Activated naive CD4-positive, alpha-beta T cell (primary cell): ENCODE measurements at places on chromosomes 7 and 10.

DNA sequence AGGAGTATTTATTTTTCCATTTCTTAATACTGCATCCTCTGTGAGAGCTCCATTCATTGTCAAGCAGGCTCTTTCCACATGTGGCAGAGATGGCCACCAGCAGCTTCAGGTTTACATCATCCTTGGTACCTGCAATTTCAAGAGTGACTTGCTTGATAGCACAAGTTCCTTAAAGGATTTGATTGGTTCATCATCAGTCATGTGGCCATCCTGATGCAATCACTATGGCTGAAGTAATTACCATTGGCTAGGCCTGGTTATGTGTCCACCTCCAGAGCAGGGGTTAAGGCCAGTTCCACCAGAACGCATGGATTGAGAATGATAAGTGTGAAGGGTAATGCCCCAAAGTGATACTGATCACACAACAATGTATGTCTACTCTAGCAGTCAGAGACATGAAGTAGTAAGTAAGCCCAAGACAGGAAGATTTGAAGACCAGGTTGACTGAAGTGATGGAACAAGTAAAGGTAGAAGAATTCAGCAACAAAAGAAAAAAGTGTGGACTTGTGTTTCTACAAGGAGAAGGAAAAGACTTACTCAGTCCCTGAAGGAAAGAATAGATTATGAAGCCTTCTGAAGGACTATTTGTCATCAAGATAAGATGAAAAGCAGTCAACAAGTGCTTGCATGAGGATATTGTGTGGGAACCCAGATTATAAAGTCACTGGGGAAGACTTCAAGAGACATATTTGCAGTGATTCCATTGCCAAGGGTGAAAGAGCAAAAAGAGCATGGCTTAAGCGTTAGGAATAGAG is 26.4 kb upstream of the PRKAR2B start:
- no peak for DNase-seq

GRCh38 chr7:85021101-85021704 is 165.7 kb downstream of the SEMA3D start:
- no peak for DNase-seq

DNA sequence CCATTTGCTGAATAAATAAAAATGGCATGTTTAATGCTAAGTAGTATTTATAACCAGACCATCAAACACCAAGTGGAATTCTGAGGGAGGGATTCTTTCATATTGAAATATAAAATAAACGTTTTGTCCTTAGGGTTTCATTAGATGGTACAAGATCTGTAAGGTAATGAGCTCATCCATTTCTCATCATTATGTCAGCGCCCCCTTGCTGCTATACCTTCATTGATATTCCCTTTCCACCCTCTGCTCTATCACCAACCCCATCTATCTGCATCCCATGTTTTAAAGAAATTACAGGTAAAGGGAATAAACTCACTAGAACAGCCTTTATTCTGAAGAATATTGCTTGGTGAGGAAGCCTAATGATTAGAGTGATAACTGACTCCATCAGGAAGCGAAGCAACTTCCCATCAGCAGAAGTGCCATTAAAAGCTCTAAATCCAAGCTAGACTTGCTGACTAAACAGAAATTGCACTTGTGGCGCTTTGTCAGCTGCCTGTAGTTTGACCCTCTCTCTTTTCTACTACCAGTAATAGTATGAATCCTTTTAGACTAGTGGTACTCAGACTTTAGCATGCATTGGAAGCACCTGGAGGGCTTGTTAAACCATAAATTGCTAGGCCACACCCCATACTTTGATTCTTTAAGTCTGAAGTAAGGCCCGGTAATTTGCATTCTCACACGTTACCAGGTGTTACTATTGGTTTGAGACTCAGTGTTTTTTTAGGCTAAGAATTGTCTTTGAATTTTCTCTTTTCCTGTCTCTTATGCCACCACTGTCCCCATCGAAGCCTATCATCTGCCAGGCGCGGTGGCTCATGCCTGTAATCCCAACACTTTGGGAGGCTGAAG is 27.5 kb downstream of the ADD3 start:
- DNase-seq: no peak

- DNase-seq: no peak
Observed at GRCh38 chr10:63210611-63211196, 77.6 kb downstream of the NRBF2 start.

DNA sequence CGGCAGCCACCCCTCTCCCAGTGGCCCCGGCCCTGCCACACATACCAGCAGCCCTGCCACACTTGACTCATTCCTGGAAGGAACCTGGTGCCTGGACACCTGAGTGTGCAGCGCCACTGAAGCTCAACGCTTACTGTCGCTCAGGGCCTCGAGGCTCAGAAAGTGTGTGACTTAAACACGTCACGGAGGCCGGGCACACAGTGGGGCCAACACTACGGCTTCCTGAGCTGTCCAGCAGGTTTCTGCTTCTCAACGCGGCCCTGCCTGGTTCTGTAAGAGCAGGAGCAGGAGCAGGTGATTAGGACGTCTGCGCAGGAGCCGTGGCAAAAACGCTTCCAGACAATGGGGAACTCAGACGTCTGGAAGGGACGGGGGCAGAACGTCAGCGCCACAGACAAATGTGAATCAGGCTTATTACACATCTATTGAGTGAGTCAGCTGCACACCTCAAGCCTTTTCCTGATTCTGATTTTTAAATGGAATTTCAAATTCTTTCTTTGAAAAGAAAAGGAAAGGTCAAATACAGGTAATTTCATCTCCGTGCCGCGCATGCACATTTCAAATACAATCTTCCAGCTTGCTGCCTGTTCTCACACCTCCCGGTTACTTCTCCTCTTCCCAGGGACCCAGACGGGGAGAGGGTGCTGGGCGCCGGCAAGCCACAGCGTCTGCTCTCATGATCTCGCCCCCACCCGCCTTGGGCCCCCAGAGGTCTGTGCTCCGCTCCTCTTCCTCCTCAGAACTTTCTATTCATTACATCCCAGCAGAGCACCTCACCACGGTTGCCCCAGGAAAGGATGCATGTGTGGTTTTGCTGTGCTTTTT is 66.6 kb downstream of the ADARB2 start:
- DNase-seq: no peak

DNA sequence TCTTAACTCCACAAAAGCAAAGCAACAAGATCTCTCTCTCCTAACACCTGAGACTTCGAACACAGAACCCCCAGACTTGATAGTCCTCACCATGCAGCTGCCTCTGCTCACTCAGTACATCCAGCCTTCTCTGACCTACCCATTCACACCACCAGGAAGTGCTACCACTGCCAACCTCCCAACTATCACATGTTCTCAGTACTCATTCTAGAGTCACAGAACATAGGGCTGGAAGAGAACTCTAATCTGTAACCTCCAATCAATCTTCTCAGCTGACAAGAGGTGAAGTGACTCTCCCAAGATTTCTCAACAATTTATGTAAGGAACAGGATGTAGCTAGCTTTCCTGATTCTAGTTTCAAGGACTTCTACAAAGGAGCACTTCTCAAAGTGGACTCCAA is 3.8 kb downstream of the NUDCD3 start:
- DNase-seq: no peak

GRCh38 chr10:72303424-72304128 is 29.9 kb downstream of the DDIT4 start:
- DNase-seq: no peak

GRCh38 chr7:34158368-34159153 is 253.2 kb downstream of the BMPER start:
- no peak for DNase-seq

- no peak for DNase-seq
Observed at GRCh38 chr7:13041368-13041988, 354.0 kb downstream of the ARL4A start.

DNA sequence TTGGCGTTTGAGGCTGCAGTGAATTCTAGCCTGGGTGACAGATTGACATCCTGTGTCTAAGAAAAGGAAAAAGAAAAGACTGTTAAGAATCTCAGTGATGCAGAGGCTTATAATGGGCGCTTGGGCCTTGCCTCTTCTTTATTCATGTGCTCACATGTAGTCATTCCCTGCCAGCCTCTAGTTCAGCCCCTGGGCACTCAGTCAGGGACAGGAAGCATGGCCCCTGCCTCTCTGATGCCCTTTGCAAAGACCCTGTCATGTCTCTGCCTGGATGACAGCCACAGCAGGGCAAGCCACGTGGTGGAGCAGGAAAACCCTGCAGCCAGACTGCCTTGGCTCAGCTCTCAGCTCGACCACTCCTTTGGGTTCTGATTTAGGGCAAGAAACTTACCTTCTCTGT is 368.9 kb downstream of the RPS24 start:
- no peak for DNase-seq

- no peak for DNase-seq
Observed at GRCh38 chr10:114600057-114600456, 58.0 kb downstream of the ABLIM1 start.

- no peak for DNase-seq
Observed at GRCh38 chr7:158529181-158530096, 58.2 kb downstream of the PTPRN2 start.

DNA sequence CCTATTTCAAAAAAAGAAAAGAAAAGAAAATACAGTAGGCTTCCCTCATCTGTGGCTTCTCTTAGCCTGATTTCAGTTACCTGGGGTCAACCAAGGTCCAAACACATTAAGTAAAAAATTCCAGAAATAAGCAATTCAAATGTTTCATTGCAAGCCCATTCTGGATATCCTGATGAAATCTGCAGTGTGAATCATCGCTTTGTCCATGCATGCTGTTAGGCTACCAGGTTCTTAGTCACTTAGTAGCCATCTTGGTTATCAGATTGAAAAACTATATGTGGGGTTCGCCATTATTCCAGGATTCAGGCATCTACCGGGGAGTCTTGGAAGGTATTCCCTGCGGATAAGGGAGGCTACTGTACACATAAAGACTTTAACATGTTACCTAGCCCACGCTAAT is 991 bp upstream of the FAM204A start:
- DNase-seq: no peak

DNA sequence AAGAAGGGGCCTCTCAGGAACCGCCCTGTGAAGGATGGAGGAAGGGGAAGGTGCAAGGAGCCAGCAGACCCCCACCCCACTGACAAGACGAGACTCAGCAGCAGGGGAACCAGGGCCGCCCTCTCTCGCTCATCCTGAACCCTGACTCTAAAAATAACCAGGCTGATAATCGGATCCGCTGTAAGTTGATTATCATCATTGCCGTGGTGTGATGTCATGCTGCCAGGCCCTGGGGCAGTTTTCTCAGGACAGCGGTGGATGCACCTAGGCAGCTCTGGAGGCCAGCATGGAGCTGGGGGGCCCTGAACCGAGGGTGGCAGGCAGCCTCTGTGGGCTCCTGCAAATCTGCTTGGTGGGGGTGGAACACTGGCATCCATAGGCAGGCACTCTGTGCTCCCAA is 7.9 kb downstream of the RET start:
- no peak for DNase-seq

GRCh38 chr10:31075434-31075833 is 43.8 kb upstream of the ZNF438 start:
- DNase-seq: no peak

- peak; percentile 42 for DNase-seq
Observed at GRCh38 chr10:100482181-100482833, 19.5 kb downstream of the WNT8B start.

- DNase-seq: no peak
Observed at GRCh38 chr10:84540022-84540616, 211.7 kb downstream of the CCSER2 start.

DNA sequence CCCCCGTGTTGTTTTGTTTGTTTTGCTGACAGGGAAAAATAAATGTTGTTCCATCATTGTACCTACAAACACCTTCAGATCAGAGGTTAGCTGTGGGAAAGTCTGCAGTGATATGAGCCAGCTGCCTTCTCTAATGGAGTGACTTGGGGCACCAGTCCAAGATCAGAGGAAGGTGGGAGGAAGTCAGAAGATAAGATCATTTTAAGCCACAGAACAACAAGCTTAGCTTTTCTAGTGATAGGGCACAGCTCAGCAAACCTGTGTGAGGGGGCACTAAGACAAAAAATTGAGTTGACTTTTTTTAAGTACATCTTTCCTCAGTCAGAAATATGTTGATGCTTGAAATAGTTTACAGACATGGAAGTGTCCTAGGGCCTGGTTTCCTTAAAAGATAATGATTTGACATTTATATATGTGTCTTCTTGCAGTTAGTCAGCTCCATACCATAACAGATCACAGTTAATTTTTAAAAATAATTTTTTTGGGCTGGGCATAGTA is 240.3 kb upstream of the KAT6B start:
- DNase-seq: no peak

DNA sequence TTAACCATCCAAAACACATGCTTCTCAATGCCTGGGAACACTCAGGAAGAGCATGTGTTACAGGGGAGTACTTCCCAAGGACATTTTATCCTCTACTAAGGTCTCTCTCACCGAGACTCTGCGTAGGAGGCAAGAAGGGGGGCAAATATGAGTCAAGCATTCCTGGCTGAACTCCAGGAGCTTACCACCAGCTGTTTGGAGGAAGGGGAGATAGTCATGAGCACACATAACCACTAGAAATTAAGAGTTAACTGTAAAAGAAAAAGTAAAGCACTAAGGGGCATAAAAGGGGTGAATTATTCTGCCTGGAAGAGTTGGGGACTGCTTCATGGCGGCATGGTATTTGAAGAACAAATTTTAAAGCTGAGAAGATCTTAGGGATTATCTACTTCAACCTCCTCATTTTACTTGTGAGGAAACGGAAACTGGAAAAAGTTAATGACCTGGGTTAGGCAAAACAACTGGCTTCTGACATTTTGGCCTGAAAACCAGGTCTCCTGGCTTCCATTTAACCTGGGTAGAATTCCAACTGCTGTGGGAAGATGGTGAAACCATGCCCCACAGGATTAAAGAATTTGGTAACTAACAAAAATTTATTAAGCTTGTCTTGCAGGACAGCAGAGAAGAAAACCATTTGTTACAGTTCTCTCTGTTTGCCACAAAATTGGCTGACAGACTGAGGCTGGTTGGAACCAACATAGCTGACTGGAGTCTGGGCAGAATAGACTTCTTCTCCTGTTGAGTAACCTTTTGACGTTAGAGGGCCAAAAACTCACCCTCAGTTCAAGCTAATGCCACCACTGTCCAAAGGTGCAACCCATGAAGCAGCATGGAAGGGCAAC is 85.5 kb downstream of the SLC25A13 start:
- DNase-seq: no peak

DNA sequence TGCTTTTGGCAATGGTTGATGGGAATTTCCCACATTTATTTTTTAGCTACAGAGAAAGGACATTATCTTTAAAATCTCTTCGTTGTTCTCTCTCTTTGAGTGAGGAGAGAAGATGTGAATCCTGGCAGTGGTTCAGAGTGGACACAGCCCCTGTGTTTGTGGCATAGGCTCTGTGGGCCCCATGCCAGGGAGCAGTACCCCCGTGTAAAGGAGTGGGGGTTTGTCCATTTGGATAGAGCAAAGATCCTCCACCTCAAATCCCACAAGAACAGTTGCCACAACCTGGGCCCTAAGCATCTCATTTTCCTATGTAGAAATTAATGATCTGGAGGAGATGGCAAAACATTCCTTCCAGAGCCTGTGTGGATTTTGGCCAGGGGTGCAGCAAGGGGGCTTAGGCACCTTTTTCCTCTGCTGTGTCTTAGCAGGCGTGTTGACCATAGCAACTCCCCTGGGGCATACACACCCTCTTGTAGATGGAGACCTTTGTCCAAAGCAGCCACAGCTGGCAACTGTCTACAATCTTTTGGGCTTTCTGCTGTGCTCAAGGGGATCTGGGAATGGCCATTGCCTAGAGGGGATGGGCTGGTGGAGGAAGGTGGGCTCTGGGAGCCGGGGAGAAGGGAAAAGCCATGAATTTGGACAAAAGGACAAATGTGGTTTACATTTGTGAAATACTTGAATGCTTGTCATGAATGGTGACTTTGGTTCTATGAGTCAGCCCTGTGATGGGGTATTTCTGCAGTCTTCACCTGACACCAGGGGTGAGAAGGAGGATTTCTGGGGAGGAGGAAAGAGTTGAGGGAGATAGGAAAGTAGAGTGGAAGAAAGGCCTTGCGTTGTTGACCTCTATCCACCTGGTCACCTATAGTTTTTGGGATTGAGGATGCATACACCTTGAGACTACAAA is 92.0 kb downstream of the TCF7L2 start:
- DNase-seq: no peak
